HepG2 (cell line): ENCODE measurements at places on chromosomes 4 and X.

GRCh38 chrX:23383411-23383810 is 48.8 kb downstream of the PTCHD1 start:
- no peak for DNase-seq

- DNase-seq: no peak
Observed at GRCh38 chr4:38500433-38500832, 163.6 kb upstream of the KLF3 start.

- DNase-seq: peak; percentile 53
Observed at GRCh38 chrX:7925867-7926472, 1.2 kb downstream of the PNPLA4 start.

- no peak for DNase-seq
Observed at GRCh38 chrX:147958291-147958690, 22.8 kb upstream of the FMR1NB start.

GRCh38 chr4:101689220-101689619 is 101.3 kb upstream of the BANK1 start:
- DNase-seq: peak; percentile 17

GRCh38 chr4:52512291-52512690 is 146.8 kb downstream of the USP46 start:
- DNase-seq: no peak

- DNase-seq: no peak
Observed at GRCh38 chr4:185671496-185671895, 136.2 kb upstream of the PDLIM3 start.

GRCh38 chr4:74092957-74093356 is 6.0 kb downstream of the CXCL2 start:
- DNase-seq: no peak

DNA sequence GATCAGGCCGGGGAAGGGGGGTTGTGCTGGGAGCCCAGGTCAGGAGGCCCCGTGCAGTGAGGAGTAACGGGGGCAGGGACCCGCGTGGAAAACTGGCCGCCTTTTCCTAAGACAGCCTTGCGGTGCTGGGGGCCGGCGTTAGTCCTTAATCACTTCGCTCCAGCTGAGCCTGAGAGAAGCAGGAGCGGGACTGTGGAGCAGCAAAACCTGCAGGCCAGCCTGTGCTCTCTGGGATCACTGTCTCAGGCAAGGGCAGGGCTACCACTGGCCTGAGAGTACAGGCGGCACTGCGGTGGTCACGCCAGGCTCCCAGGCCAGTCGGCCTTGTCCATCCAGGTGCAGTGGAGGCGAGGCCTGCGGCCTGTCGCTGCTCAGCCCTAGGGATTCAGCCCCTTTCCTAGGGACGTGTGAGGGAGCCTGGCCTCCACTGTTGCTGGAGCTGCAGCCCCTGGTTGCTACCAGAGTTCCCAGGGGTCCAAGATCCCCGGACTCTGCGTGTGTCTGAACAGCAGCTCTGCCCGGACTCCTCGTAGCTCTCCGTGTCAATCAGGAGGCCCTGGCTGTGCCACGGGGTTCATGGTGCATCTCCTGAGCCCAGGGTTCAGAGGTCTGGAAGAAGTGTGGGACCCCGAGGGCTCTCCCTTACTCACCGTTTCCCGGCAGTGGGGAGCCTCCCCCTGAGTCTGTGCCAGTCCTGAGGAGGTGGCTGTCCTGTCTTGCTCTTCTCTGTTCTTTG is 2141.7 kb upstream of the TENM3 start:
- DNase-seq: no peak

- DNase-seq: no peak
Observed at GRCh38 chr4:40749717-40750460, at the start of gene NSUN7. Gene NSUN7, plus strand, starts transcription at chr4:40749955. Its CDS starts 739 bp downstream, at chr4:40750694.
